ENCODE measurements at places on chromosomes 12 and 14. TPM values are rescaled to one million over a fixed set of nuclear protein-coding genes. Genes with fewer than 3 reads are reported as not detected.

Gene SDSL
- 12.0 TPM for polyA plus RNA-seq

Gene BHLHE41
- 2.9 TPM for polyA plus RNA-seq

Gene PLEKHD1
- 3.9 TPM for polyA plus RNA-seq

Gene PCK2
- 27.3 TPM for polyA plus RNA-seq

Gene CLEC12A
- 0.47 TPM for polyA plus RNA-seq

DNA sequence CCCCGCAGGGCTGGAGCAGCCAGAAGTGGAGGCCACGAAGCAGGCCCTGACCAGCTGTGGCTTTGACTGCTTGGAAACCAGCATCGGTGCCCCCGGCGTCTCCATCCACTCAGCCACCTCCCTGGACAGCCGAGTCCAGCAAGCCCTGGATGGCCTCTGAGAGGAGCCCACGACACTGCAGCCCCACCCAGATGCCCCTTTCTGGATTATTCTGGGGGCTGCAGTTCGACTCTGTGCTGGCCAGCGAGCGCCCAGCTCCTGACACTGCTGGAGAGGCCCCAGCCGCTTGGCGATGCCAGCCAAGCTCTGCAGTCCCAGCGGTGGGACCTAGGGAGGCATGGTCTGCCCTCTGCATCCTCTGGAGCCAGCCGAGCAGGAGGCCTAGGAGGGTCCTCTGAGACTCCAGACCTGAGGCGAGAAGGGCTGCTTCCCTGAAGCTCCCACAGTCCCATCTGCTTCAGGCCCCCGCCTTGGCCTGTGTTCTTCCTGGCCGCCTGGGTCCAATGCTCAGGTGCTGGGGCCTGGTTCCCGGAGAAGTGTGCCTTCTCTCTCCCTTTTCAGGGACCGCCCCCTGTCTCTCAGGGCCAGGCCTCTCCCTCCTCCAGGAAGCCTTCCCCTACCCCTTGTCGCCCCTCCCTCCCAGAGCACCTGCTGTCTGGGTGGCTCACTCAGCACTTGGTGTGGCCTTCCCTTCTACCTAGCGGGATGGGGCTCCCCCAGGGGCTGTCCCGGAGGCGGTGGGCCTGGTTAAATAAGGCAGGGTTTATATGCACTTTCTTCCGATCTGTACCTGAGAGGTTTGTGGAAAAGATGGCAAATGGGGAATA is 23.0 kb downstream of the MVK start:
- DNase-seq: no peak

Data from right renal cortex interstitium (tissue), 3 donors.